Glomerular endothelial cell (primary cell): ENCODE measurements at places on chromosomes 1 and 21. TPM values are rescaled to one million over a fixed set of nuclear protein-coding genes. Genes with fewer than 3 reads are reported as not detected.

DNA sequence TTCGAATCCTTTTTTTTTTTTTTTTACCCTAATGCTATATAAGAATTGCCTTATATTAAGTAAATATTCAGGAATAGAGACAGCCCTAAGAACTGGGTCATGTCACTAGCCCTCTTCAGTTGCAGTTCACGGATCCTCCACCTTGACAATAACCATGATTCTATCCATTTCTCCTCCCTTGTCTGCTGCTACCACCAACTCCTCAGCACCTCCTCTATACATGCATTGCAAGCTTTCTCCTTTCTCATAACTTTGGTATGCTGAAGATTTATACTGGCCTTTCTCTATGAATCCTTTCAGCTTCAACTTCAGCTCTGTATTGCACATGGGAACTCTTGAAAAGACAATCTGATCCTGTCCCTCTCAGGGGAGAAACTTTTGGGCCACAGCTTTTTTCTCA is 14.3 kb upstream of the DR1 start:
- no peak for DNase-seq

DNA sequence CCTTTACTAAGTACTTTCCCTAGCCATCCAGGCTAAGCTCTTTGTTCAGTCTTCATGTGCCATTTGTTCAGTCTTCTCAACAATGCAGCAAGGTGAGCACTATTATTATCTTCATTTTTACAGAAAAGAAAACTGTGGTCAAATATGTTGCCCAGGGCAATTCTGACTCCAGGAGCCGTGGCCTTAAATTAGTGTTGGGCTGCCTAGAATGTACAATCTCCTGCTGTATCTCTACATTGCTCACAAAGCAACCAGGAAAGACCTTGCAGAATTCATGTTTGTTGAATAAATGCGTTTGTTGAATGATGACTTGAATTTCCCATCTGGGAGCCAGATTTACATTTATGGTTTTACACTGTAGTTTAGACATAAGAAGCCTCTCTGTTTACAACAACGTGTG is 14.2 kb downstream of the CD101 start:
- no peak for DNase-seq

GRCh38 chr1:209560529-209560928 is 23.0 kb upstream of the CAMK1G start:
- no peak for DNase-seq

- DNase-seq, result no peak
These were observed 271.8 kb downstream of the MATN1 start for GRCh38 chr1:30451532-30452125.

- DNase-seq, result no peak
These were observed 90.5 kb upstream of the ZP4 start for GRCh38 chr1:237981223-237981622.

DNA sequence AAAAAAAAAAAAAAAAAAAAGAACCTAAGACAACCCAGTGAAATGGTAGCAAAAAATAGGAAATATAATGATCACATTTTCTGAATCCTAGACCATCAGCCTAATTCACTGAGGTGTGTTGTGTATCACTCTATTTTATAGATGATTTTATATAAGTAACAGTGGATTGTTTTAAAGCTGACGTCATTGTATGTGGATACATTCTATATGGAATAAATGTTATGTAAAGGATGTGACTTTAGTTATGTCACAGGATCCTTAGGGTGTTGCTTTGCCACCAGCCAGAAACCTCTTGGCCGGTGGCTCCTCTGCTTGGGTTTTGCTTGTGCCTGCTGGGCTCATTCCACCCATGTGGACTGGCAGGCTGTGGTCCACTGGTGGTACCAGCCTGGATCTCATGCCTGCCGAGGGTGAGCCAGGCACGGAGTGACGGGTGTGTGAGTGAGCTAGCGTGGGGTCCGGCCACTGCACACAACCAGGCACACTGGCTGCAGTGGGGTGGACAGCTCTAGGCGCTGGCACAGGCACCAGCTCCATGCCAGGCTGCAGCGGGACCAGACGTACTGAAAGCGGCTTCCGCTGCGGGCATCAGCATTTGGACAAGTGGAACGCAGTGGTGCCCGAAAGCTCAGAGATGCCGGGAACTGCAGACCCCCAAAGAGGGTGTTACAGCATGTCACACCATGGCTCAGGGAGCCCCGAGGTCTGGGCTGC is 44.5 kb downstream of the ZBTB8OS start:
- DNase-seq, result no peak

GRCh38 chr1:20151906-20152598 is 12.9 kb downstream of the PLA2G2F start:
- no peak for DNase-seq

DNA sequence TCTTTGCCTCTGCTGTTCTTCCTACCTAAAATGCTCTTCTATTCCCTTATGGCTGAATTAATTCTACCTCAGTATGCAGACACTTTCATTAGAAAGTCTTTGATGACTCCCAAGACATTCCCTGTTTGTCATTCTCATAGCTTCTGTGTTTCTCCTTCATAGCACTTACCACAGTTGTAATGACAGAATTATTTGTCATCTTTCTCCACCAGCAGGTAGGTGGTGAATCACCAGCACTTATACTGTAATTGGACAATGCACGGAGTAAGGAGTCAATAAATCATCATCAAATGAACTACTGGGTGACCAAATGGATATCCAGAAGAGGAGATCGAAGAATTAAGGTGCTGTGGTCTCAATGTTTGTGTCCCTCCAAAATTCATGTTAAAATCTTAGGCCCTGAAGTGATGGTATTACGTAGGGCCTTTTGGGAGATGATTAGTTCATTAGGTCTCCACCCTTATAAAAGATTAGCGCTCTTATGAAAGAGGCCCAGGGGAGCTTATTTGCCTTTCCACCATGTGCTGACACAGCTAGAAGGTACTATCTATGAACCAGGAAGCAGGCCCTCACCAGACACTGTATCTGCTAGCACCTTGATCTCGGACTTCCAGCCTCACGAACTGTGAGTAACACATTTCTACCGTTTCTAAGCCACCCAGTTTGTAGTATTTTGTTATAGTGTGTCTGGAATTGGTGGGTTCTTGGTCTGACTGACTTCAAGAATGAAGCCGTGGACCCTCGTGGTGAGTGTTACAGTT is 2.4 kb upstream of the CCT8 start:
- no peak for DNase-seq

DNA sequence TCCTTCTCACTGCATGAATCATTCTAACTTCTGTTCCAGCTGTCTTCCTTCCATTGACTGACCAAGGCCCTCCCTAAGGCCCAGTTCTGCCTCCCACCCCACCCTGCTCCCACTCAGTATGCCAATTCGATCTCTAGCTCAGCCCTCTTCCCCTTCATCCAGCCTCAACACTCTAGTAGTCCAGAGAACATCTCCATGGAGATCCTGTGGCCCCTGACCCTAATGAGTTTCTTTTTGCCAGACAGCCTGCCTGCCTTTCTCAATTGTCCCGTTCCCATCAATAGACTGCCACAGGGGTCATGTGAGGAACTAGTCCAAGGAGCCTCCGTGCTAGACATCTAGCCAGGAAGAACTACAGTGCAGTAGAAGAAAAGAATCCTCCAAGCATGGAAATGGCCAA is 26.4 kb downstream of the RRAGC start:
- no peak for DNase-seq

GRCh38 chr1:214111796-214112195 is 124.0 kb downstream of the PROX1 start:
- no peak for DNase-seq

- no peak for DNase-seq
These were observed 4.2 kb downstream of the CD52 start for GRCh38 chr1:26322042-26322331.

DNA sequence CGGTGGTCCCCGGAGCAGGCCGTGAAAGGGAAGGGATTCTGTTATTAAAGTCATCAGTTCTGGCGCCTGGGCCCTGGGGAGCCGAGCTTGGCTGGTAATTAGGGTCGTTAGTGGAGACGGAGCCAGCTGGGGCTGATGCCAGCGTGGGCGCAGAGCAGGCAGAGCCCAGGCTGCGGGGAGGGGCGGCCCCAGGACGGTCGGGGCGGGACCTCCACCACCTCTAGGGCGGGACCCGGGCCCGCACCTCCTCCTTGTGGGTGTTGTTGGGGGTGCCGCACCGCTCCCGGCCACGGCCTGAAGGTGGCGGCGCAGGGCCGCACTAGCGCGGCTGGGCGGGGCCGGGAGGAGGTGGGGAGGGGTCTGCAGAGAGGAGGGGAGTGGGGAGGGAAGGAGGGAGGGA is 470.6 kb downstream of the PTPRU start:
- no peak for DNase-seq

DNA sequence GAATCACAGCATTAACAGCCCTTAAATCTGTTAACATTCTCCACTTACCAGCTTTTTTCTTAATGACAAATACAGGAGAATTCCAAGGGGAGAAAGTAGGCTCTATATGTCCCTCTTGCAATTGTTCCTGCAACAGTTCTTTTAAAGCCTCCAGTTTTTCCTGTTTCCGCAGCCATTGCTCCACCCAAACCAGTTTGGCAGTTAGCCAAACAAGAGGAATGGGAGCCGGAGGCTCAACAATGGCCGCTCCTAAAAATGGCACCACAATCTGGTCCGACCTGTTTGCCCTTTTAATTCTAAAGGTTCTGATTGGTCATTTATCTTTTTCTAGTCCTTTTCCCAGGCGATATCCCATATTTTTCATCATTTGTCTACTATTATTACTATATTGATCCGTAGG is 14.0 kb upstream of the L1TD1 start:
- no peak for DNase-seq

DNA sequence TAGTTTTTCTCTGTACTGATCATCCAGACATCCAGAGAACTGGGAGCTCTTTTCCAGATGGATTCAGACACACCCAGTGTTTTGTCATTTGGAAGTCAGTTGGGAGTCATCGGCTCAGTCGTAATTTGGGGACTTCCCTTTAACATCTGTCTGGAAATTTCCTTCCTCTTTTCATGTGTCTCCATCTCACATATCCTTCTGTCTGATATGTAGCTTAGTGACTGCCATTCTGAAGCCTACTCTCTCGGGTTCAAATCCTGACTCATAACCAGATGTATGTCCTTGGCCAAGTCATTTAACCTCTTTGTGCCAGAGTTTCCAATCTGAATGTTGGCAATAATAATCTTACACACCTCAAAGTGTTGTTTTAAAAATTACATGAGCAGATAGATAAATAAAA is 3.0 kb downstream of the MORC3 start:
- DNase-seq, result no peak

PLA2G2D gene
- not detected in 2 replicates for total RNA-seq

FAM78B gene
- total RNA-seq, result not detected in 2 replicates

GNAT2 gene
- total RNA-seq, result not detected in 2 replicates

CHI3L2 gene
- total RNA-seq, result not detected in 2 replicates

ACBD6 gene
- 56.8 and 72.2 TPM in 2 replicates for total RNA-seq

PFDN2 gene
- 63.0 and 78.2 TPM in 2 replicates for total RNA-seq

GBP5 gene
- total RNA-seq, result 0.92 and 3.0 TPM in 2 replicates
